ENCODE measurements at places on chromosomes 5 and 9. TPM values are rescaled to one million over a fixed set of nuclear protein-coding genes. Genes with fewer than 3 reads are reported as not detected.

The SYK gene
- 1.7 TPM for total RNA-seq

The CHSY3 gene
- 1.1 TPM for total RNA-seq

The SHISAL2B gene
- not detected for total RNA-seq

The CCL27 gene
- not detected for total RNA-seq

The SOX30 gene
- total RNA-seq = 0.17 TPM

The PNPLA7 gene
- total RNA-seq = 7.0 TPM

The PCDHGB6 gene
- total RNA-seq = 6.2 TPM

The ARSI gene
- not detected for total RNA-seq

The NINJ1 gene
- 41.6 TPM for total RNA-seq

The IL17B gene
- not detected for total RNA-seq

The NTNG2 gene
- total RNA-seq = 3.1 TPM
